ENCODE measurements at places on chromosomes 2 and 18.

- DNase-seq: no peak
These were observed 9.3 kb upstream of the AGBL5 start for GRCh38 chr2:27042159-27042661.

DNA sequence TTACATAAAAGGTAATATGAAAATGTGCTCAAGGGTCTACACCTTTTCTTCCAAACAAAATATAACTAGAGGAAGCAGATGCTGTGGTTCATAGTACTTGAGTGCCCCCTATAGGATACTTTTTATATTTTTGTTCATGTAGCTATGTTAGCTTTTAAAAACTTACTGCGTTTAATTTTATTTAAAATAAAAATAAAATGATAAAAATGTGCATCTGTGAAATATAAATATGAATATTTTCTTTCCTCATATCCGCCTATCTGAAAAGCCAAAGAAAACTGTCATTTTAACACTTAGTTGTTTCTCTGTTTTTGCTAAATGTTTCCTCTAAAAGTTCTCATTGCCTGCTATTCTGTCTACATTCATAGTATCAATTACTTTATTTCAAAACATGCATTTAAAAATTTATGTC is 9.6 kb upstream of the LRP1B start:
- no peak for DNase-seq

GRCh38 chr2:195404651-195405050 is 252.4 kb upstream of the SLC39A10 start:
- DNase-seq: no peak

DNA sequence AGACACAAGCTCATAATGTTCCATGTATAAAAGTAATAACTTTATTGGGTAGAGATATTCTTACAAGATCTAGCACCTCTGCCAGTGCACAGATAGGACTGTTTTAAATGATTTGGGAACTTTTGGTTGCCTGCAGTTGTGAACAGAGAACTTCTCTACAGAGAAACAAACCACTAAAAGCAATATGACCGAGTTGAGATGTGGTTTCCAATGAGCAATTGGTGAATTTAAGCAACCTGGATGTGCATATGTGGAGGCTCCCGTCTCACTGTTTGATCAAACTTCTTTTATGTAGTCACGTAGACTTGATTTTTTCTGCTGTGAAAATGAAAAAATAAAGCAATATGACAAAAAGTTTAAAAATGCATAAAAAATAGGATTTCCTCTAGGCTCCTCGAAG is 7.8 kb downstream of the SOX11 start:
- no peak for DNase-seq

DNA sequence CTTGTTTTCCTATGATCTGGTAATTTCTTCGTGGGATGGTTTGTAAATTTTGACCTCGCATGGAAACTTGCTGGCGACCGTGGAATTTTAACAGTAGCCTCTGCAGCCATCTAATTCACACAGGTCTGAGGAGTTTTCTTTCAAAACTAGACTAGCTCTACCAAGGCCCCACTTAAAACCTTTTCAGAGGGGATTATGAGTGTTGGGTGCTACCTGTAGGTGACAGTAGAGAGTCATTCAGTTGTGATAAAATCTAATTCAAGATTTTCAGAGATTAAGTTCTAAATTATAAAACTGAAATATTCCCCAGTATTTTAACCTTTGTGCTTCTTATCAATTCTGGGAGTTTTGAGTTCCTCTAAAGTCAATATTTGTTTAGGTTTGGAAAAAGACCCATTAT is 31.0 kb downstream of the THSD7B start:
- no peak for DNase-seq

GRCh38 chr2:30185178-30185577 is 38.4 kb downstream of the YPEL5 start:
- DNase-seq: no peak

GRCh38 chr18:56044239-56044638 is 456.2 kb upstream of the TCF4 start:
- no peak for DNase-seq

- DNase-seq: no peak
These were observed 50.3 kb downstream of the INHBB start for GRCh38 chr2:120396013-120396860.

DNA sequence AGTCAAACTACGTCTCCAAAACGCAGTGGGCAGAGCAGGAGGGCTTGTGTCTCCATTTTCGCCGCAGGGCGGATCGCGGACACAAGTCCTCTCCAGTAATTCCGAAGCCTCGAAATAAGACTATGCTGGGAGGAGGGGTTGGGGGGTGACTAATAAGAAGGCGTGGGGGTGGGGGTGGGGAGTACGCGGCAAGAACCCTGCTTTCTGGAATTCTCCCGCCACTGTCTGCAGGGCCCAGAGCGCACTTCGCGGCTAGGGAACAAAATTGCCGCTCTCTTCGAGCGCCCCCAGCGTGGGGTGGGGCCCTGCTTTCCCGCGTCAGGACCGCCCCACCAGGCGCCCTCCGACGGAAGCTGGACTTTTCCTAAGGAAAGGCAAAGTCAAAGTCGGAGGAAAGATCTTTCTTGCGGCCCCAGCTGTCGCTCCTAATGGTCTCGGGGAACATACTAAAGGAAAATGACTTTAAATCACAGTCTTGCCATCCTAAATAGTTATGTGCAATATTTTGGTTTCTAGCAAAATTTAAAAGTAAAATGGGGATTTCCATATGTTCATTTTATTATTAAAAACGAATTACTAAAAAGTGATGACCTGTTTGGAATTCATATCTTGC is 11.9 kb downstream of the NR4A2 start:
- no peak for DNase-seq

DNA sequence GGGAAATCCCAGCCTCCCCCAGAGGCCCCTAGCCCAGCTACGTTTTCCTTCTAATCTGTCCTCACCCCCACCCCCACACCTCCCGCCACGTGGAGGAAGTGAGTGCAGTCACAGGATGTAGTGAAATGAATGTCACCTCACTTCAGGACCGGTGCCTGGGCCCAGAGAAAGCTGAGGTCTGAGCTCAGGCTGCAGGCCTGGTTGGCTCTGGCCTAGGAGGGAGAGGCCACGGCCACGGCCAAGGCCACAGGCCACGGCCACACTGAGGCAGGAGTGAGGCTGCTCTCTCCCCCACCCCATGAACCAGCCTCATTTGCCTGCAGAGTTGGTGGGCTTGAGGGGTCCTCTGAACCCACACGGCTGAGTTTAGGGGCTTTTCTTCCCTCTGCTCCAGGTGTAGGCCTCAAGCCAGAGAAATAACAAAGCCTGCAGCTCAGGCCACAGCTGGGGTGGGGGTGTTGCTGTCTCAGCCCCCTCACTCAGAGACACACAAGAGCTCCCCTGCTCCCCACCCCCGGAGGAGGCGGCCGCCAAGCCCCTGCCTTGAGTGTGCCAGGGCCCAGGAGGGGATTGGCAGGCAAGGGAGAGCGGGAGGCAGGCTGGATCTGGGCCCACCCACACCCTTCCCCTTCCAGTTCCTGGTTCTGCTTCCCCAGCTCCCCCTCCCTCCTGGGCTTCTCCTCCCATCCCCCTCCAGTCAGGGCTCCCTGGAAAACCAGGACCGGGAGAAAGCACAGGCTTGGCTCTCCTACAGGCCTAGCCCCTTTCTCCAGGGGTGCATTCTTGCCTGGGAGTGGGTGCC is 27.0 kb downstream of the DNMT3A start:
- no peak for DNase-seq
